ENCODE measurements at places on chromosomes 4 and X.

DNA sequence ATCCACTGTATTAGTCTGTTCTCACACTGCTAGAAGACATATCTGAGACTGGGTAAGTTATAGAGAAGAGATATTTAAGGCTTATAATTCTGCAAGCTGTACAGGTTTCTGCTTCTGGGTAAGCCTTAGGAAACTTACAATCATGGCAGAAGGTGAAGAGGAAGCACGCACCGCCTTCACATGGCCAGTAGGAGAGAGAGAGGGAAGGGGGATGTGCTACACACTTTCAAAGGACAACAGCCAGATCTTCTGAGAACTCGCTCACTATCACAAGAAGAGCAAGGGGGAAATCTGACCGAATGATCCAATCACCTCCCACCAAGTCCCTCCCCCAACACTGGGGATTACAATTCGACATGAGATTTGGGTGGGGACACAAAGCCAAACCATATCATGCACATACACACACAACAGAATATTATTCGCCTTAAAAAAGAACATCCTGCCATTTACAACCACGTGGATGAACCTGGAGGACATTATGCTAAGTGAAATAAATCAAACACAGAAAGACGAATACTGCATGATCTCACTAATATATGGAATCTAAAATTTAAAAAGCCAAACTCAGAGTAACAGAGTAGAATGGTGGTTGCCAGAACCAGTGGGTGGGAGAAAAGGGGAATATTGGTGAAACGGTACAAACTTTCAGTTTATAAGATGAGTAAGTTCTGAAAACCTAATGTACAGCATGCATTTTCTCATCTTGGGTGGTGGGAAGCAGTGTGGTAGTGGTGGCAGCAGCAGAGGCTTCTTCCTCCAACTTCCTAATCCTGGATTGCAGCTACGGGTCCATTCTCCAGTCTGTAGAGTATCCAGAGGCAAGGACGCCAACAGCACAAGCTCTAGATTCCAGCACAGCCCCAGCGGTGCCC lies 12.8 kb downstream of the FRYL start:
- no peak for DNase-seq

DNA sequence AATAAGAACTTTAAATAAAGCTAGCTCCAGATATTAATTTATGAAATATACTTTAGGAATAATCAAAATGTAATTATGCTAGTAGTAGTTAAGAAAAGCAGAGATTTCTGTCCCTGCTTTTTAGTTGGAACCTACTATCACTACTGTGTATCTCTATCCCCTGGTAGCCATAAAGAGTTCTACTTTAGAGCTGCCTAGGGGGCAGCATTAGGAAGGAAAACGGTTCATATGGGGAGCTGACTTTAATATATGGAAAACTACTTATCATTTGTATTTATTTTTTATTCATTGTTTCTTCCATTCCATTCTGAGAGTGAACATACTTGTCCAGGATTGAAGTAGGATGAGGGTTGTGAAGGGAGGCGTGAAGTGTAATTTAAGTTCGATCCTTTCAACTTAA lies 40.9 kb downstream of the CPEB2 start:
- DNase-seq: no peak

- DNase-seq: no peak
Observed at GRCh38 chr4:182478475-182478874, 235.3 kb downstream of the TENM3 start.

GRCh38 chrX:281166-281999 lies at the start of gene PLCXD1:
PLCXD1 (plus strand) TSS chrX:281381; CDS start chrX:284188, 2,807 bp downstream.
- DNase-seq: no peak

DNA sequence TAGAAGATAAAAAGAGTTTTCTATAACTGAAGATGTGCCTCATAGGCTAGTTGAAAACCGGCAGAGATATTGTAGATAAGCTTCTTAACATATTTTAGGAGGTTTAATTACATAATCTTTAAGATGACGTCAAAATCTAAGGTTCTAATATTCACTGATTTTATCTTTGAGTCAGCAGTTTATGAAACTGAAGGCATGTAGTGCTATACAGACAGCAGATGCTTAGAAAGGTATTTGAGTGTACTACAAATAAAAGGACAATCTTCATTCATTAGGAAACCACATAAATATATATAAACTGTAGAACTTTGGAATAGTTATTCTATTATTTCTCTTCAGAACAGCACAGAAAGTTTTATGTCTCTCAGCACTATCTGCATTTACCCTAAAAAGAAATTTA lies 504.8 kb downstream of the IL15 start:
- DNase-seq: no peak

- DNase-seq: peak; percentile 46
Observed at GRCh38 chr4:1080961-1081688, 32.2 kb downstream of the RNF212 start.

DNA sequence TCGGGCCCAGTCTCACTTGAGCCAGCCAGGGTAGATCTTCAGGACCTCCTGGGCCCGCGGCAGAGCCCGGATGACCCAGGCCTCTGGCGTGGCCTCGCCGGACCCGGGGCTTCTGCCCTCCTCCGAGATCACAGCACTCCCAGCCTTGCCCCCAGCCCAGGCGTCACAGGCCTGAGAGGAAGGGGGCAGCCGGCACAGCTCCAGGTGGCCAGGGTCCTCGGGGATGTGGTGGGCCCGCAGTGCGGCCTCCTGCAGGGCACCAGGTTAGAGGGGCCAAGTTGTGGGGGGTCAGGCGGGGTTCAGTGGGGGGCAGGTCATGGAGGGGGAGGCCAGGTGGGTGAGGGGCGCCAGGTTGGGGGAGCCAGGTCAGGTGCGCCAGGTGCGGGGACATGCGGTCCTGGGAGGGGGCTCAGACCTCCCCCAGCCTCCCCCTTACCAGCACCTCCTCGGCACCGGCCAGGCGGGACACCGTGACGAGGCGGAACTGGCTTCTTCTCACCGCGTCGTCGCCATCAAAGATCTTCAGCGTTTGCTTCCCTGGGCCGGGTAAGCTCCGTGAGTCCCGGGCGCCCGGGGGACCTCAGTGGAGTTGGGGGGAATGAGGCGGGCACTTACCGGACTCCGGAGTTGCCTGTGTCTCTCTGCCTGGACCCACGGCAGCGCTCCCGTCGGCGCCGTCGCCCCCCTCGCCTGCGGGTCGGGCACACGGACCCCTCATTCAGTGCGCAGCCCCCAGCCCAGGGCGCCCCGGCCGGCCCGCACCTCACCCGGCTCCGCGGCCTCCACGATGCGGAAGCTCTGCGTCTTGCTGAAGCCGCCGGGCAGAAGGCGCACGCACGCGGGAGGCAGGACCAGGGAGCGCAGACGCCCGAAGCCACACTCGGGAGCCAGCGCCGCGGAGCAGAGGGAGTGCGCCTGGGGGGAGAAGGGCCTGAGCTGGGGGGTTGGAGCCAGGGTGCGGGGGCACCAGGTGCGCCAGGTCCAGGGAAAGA lies 6.0 kb downstream of the DGKQ start:
- DNase-seq: no peak

- DNase-seq: no peak
Observed at GRCh38 chrX:3592184-3592583, 121.3 kb downstream of the PRKX start.

GRCh38 chr4:136793848-136794247 lies 738.4 kb downstream of the PCDH18 start:
- no peak for DNase-seq

DNA sequence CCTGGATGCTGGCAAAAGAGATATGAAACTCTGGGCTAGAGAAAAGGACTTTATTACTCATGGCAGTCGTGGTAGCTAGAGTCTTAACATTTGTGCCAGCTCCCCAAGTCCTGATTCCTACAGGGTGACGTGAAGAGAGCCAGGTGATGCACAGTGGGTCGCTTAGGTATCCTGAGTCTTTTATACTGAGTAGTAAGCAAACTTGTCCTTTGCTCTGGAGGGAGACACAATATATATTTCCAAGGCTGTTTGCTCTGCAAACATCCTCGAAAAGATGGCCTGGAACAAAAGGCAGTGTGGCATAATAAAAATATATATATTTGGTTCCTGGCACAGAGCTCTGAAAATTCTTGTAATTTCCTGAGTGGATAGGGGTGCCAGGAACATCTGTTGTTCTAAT lies 23.0 kb downstream of the ZNF81 start:
- no peak for DNase-seq

GRCh38 chr4:821631-822030 lies 4.3 kb downstream of the CPLX1 start:
- DNase-seq: no peak

GRCh38 chr4:38759113-38759789 lies 23.5 kb downstream of the TLR10 start:
- DNase-seq: peak; percentile 81

DNA sequence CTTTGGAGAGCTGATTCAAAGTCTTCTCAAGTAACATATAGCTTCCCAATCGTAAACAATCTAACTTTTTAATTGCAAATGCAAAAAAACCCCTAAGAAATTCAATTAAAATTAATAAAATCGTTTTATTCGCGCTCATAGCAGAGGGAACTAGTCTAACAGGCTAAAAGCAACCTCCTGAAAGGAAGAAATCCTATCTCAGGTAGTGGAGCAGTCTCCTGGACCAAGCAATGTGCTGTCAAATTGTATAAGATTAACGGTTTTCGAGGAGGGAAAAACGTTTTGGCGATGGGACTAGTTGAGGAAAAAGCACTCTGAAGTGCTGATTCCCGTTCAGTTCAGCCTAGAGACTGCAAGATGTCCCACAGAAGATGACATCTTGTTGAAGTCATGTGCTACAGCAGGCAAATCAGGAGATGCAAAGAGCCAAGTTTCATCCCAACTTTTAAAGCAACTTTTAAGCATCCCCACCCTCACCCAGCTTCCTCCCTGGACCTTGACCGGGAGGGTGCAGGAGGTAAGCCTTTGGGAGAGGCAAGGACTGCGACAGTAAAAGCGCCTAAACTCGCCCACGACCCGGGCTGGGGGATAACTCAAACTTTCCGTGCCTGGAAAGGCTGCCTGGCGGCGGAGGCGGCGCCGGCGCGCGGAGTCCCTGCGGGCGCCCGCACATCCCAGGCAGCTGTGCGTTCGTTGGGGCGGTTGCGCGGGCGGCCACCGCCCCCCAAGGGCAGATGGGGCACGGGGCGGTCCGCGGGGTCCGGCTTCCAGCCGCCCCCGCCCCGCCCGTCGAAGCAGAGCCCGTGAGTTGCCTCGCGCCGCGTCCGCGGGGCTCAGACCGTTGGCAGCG lies 784 bp downstream of the MAP7D3 start:
- DNase-seq: peak; percentile 55
